ENCODE measurements at places on chromosomes 13 and 19. TPM values are rescaled to one million over a fixed set of nuclear protein-coding genes. Genes with fewer than 3 reads are reported as not detected.

N4BP2L1 gene
- total RNA-seq, result 2.0 TPM

ZNF136 gene
- total RNA-seq, result 7.0 TPM

STAP2 gene
- 5.9 TPM for total RNA-seq

NPAS1 gene
- total RNA-seq, result 0.50 TPM

CGB3 gene
- not detected for total RNA-seq

KIR3DL1 gene
- not detected for total RNA-seq

KRTDAP gene
- not detected for total RNA-seq

PGLYRP2 gene
- total RNA-seq, result not detected

FAM124A gene
- 2.2 TPM for total RNA-seq

OR4F17 gene
- total RNA-seq, result not detected

PALM3 gene
- 0.87 TPM for total RNA-seq

CPB2 gene
- not detected for total RNA-seq

KCTD15 gene
- total RNA-seq, result 30.2 TPM

RGCC gene
- 17.0 TPM for total RNA-seq

PNMA8C gene
- total RNA-seq, result 0.25 TPM

CEACAM21 gene
- not detected for total RNA-seq

URAD gene
- not detected for total RNA-seq

CALR3 gene
- not detected for total RNA-seq

PTPRH gene
- total RNA-seq, result 15.3 TPM

LMTK3 gene
- 0.37 TPM for total RNA-seq

OR7A5 gene
- total RNA-seq, result not detected
